Thoracic aorta (tissue), 2 donors: ENCODE measurements at places on chromosomes 7 and 10. TPM values are rescaled to one million over a fixed set of nuclear protein-coding genes. Genes with fewer than 3 reads are reported as not detected.

The SPOCK2 gene
- 13.8 TPM for total RNA-seq

The FAM25C gene
- not detected for total RNA-seq

GRCh38 chr10:71525721-71526120, 129.0 kb downstream of the CDH23 start:
- DNase-seq = no peak

The RBAK gene
- 15.9 TPM for total RNA-seq

The SKIDA1 gene
- total RNA-seq = 0.71 TPM

The GRB10 gene
- 104 TPM for total RNA-seq

DNA sequence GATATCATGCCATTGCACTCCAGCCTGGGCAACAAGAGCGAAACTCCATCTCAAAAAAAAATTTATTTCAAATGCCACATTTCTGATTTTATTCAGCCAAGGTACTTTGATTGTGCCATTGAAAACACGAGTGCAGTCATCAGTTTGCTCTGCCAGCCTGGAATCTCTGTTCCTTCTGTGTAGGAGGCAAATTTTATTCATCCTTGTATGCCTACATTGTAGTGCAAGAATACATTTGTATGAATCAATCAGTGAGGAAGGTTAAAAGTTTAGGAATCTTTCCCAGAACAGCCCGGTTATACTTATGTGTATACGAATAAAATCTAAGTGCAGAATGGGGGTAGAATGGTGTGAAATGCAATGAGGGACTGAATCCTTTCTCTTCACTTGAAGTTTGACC, 886 bp upstream of the TET1 start:
- DNase-seq = no peak

GRCh38 chr10:50501478-50501877, 122.3 kb downstream of the SGMS1 start:
- no peak for DNase-seq

GRCh38 chr10:90674928-90675327, 182.9 kb downstream of the HTR7 start:
- peak; percentile 31 for DNase-seq

- no peak for DNase-seq
Observed at GRCh38 chr7:103918631-103919271, 70.7 kb downstream of the RELN start.

The SEC31B gene
- total RNA-seq = 12.7 TPM

GRCh38 chr7:45923290-45923689, 2.2 kb upstream of the IGFBP3 start:
- no peak for DNase-seq

GRCh38 chr7:2698581-2699288, 10.7 kb downstream of the AMZ1 start:
- no peak for DNase-seq

DNA sequence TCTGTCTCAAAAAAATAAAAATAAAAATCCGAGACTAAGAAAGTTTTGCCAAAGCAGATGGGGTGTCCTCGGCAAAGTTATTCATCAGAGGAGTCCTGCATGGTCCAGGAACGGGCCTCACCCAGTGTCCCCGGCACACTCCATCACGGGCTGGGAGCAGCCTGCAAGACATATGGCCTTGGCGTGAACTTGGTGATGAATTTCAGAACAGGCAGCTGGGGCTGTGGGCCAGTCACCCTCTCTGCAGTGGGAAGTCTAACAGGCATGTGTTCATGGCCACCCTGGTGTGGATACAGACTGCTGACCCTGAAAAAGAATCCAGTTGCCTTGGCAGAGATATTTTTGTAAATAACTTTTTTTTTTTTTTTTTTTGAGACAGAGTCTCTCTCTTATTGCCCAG, 34.7 kb downstream of the NPTX2 start:
- DNase-seq = no peak

The PKD2L1 gene
- 0.56 TPM for total RNA-seq

The MGAM2 gene
- total RNA-seq = 0.49 TPM

DNA sequence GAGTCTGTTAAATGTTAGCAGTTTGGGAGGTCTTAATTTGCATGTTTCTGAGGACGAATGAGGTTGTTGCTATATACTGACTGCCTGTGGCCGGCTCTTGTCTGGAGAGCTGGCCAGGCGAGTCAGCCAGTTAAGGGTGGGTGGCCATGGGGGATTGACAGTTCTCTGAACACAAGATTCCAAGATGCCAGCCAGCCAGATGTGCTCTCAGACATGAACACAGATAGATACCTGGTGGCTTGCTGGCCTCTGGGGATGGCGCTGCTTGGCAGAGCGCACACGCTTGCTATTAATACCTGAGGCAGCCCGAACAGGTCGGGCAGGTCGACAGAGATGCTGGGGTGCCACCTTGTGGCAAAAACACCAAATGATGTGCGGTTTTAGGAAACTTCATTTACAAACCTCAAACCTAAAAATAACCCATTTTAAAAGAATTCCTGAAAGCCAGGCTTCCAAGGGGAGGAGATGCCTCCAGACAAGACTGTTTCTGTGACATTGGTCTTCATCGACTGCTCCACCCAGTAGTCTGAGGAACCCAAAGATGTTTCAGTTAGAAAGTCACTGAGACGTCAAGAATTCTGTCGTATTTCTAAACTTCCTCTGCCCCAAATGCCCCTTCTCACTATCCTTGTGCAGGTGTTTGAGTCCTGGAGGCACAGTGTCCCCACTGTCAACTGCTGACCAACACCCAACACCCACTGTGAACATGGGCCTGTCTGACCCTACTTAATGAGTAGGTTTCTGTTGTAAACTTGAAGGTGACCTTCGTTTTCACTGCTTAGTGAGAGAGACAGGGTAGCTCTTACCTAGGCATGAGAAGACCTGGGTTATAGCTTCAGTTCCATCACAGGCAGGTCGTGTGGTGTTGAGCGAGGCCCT, 123.4 kb downstream of the NT5C2 start:
- no peak for DNase-seq

DNA sequence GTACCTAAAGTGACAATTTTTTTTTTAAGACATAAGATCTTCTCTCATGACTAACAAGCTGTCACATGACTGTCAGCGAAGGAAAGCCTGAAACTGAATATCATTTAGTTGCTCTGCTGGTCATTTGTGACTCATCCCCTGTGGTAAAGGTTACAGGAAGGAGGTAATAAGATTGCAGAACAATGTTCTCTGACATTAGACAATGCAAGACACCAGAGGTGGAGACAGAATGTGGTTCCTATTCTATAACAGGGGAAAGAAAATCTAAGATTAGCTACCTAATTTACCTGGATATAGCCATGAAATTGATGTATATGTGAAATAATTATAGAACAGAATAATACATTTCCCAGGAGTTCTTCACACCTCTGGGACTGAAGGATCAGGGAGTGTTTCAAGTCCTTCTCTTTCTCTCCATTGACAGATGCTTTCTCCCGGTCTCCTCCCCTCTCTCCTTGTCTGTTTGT, 47.7 kb downstream of the LRGUK start:
- no peak for DNase-seq

DNA sequence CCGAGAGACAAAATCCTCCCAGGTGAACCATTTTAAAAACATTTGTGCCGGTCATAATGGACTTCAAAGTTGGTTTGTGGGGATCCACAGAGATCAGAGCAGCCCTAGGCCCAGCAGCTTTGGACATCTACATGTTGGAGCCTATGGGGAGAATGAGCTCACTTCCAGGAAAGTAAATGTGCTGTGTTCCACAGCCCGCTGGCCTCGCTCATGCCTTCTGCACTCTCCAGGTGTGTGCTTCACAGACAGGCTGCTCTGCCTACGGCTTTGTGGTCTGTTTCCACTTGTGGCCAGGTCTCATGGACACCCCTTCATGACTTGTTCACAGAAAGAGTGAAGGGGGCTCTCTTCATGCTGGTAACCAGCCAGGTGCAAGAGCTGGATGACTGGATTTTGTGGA, 141.6 kb downstream of the ADARB2 start:
- no peak for DNase-seq

- no peak for DNase-seq
Observed at GRCh38 chr10:48199580-48200377, 74.7 kb downstream of the FRMPD2 start.

The NKX1-2 gene
- not detected for total RNA-seq

DNA sequence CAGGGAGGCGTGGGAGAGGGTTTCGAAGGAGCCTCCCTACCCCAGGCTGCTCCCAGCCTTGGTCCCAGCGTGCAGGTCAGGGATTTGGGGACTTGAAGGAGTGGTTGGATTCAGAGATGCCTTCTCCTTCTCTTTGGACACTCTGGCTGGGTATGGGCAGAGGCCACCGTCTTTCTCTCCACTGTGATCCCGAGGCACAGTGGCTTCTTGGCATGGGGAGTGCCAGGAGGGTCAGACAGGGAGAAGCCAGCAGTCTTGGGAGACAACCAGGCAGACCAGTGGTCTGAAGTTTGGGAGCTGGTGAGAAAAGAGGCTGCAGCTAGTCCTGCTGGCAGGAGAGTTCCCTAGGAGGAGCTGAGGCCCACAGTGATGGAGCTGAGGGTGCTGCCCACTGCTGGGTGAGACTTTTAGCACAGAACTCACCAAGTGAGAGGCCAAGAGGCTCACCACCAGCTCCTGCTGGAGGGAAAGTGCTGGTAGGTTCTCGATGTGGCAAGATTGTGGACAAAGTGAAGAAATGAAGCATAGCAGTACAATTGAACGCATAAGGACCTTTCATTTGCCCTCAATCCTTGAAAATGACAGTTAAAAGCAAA, 35.2 kb upstream of the WDFY4 start:
- no peak for DNase-seq

- no peak for DNase-seq
Observed at GRCh38 chr7:124029396-124030188, 3.3 kb downstream of the TMEM229A start.

The SMKR1 gene
- not detected for total RNA-seq

- DNase-seq = no peak
Observed at GRCh38 chr10:14439451-14440259, 108.9 kb upstream of the FRMD4A start.

The NUDT1 gene
- 15.2 TPM for total RNA-seq

DNA sequence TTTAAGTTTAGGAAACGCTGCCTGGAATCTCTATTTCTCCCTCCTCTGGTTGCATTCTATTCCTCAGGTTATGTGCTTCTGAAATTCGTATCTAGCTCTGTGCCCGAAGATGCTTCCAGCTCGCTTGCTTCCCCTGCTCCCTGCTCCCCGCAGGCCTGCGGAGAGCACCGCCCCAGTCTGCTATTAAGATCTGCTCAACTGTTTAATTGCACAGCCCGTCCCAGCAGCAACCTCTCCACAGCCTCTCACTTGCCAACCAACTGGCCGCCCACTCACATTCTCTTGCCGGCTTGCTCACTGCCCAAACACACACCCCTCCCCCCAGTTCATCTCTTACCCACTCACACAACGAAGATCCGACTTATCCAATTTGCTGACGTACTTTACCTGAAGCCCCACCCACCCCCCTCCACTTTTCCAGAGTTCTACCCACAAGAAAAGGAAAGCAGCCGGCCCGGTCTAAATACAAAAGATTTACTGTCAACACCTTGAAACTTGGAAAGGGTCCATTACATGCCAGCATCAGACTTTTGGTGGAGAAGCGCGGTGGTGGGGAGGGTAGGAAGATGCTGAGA, 167.3 kb upstream of the KLF14 start:
- DNase-seq = peak; percentile 66

DNA sequence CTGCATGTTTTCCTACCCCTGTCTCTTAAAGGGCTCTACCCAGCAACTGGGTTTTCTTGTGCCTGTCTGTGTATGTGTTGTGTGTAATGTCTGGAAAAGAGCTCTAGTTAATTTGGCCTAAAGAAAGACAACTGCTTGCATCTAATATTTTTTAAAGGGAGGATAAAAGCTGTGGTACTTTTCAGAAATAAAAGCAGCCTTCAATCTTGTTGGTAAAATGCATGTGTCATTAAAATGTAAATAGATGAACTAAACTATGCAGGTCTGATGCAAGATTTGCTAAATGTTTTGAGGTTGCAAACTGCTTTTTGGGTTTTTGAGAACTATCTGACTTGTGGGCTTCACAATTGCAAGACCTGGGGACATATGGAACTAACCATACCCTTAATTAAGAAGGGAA, 445.3 kb downstream of the HTR7 start:
- no peak for DNase-seq

GRCh38 chr7:148218603-148219002, 372.0 kb upstream of the C7orf33 start:
- DNase-seq = no peak

DNA sequence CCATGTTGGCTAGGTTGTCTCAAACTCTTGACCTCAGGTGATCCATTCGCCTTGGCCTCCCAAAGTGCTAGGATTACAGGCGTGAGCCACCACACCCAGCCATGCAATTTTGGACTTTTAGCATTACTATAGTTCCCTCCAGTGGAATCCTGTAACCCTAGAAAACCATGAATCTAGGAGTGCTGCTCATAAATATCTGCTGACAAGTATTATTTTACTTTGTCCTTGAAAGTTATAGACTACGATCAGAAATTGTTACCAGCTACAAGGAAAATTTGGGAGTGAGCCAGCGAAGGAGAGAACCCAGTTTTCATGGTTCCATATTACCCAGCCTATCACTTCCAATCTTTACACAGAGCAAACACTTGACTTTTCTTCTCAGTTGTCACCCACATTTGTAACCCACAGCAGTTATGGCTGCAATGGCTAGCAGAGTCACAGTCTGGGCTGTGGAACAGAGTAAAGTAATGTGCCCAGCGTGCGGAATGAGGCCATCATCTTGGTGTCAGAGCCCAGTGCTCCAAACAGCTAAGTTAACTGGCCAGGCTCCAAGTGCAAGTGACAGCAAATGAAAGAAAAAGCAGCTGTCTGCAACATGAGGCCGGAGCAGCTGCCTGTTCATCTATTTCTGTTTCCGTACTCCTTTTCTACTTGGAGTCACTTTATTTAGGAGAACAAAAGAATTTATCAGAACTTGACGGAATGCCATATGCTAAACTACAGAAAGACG, 29.9 kb downstream of the ZC3HC1 start:
- no peak for DNase-seq

DNA sequence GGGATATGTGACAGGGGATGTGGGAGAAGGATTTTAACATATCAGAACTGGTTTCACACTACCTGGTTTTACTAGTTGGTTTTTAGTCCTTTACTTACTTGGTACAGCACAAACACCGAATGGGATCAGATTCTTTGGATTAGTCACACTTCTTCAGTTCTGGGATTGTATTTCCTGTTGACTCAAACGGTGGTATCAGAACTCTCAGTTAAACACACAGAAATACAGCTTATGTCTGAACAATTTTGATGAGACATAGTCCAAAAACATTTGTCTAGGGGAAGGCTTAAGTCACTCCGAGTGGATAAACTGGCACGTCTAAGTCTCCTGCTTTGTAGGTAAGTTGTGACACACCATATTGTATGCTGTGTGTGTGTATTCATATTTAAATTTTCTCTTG, 480.5 kb downstream of the PHTF2 start:
- DNase-seq = no peak

GRCh38 chr10:43866712-43867111, 218.0 kb upstream of the ZNF32 start:
- no peak for DNase-seq

DNA sequence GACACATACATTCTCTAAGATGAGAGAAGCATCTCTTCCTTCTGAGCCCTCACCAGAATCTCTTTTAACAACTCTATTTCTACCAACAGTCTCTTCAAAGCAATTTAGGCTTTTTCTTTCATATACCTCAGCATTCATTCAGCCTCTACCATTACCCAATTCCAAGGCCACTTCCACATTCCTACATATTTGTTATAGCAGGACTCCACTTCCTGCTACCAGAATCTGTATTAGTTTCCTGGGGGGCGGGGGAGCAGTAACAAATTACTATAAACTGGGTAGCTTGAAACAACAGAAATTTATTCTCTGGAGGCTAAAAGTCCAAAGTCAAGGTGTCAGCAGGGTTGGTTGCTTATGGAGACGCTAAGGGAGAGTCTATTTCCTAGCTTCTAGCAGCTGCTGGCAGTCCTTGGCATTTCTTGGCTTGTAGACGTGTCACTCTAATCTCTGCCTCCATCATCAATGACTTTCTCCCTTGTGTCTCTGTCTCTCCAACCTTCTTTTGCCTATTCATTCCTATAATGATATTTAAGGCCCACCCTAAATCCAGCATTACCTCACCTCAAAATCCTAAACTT, 7.4 kb downstream of the PRPS1L1 start:
- no peak for DNase-seq
